ENCODE measurements at places on chromosomes 2 and 18.

DNA sequence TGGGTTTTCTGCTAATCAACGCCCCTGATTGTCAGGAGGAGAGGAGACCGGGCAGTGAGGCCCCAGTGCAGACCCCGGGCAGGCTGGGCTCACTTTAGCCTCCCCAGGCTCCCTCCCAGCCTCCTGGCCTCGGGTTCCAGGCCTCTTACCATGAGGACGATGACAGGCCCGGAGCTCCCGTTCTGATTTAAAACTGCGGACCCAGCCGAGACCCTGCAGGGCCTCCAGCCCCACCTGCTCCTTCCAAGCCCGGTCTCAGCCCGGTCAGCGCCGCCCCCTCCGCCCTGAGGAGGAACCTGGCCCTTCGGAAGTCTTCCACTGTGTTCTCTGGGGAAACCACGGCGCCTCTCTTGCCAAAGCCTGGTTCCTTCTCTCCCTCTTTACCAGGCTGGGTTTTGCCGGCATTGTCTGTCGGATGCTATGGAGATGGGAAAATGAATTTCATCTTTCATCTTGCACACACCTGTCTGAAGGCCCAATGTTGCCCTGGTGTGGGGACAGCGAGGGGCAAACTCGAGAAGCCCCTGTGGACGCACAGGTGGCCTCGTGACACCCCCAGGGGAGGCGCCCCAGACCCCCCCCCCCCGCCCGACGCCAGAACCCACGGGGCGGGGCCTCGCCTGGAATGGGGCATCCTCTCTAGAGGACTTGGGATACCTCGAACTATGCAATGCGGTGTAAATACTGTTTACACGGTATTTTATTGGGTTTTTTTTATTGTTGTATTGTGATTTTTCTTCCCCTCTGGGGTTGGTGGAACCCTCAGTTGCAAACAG lies 37.7 kb upstream of the CTDP1 start:
- no peak for DNase-seq

DNA sequence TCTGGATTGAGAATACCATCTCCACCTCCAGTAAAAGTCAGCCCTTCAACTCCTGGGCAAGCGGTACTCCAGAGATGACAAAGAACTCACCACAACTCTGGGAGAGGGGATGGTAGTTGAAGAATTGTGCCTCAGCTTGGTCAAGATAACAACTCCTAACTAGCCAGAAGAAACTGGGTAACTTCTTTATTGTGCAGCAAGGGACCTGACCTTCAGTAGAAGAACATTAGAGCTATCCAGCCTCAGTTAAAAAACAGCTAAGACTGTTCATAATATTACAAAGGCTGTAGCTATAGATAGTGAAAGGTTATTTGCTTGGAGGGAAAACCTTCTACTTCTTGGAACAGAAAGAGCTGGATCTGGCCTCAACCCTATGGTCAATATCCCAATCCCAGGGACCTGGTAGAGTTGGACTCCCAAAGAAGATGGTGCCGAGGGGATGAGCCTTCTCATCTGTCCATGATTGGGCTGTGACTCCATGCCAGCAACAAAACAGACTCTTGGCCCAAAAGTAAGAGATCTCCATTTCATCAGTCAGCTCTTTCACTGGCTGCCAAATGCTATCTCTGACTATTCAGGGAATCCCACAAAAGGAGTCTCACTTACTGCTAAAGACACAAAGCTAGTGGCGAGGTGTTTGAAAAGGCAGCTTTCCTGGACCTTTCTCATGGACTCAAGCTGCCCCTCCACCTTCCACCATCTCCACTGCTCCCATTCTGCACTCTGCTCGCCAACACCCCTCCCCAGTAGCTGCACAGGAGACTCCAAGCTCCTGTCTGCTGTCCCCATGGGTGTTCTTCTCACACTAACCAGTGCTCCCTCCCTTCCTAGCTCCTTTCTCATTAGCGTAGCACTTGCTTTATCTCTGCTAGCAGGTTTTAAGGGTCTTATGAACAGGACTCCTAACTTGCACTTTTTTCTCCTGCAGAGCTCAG lies 145.8 kb downstream of the CAPN13 start:
- no peak for DNase-seq

DNA sequence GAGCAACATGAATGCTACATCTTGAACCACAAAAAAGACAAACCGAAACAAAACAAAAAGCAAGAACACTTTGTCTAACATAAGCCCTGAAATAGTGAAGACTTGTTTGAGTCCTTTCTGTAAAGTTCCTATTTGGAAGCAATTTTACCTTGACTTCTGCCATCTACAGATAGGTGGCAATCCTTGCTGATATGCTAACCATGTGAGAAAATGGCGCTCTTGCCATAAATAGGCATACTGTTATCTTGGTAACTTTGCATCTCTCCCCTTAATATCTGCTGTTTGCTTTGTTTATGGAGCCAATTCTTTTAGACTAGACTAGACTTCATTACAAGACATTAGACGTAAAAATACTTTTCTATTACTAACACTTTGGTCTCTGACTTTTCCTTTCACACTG lies 49.4 kb upstream of the PNPT1 start:
- DNase-seq = no peak

GRCh38 chr18:57439609-57439968 lies 4.4 kb downstream of the ONECUT2 start:
- DNase-seq = no peak

GRCh38 chr2:134782792-134783191 lies 55.6 kb upstream of the ACMSD start:
- no peak for DNase-seq

DNA sequence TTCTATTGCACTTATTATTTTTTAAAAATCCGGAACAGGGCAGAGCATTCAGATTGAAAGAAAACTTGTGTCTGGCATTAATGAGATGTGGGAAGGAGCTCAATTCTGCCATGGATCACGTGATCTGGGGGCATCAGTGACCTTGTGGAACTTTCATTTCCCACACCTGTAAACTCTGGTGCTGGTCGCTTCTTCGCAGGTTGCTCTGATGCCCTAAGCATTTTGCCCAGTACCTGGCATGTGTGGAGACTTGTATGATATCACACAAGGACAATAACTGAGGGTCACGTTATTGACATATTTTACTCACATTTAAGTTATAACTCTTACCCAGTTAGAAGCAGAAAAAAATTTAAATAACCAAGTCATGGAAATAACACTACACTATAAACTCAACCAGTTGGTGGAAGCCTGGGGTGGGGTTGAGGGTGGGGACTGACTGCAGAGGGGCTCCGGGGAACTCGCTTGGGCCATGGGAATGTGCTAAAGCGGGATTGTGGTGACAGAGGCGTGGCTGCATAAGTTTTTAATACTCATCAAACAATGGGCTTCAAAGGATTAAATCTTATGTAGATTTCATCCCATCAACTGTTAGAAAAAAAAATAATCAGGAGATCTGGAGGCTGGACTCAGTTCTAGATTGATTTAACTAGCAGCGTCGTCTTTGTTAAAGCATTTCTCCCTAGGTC lies 36.5 kb downstream of the ST3GAL5 start:
- DNase-seq = no peak

GRCh38 chr2:120876526-120877280 lies 141.0 kb downstream of the GLI2 start:
- no peak for DNase-seq

GRCh38 chr18:32815881-32816280 lies 43.1 kb upstream of the KLHL14 start:
- DNase-seq = no peak

- no peak for DNase-seq
Observed at GRCh38 chr2:241003830-241004564, 5.6 kb downstream of the SNED1 start.

- no peak for DNase-seq
Observed at GRCh38 chr2:95333056-95333455, 35.9 kb downstream of the KCNIP3 start.
